ENCODE measurements at places on chromosomes 7 and 10. TPM values are rescaled to one million over a fixed set of nuclear protein-coding genes. Genes with fewer than 3 reads are reported as not detected.

- DNase-seq: no peak
Measured at GRCh38 chr10:87523731-87524130, 19.0 kb downstream of the MINPP1 start.

DNA sequence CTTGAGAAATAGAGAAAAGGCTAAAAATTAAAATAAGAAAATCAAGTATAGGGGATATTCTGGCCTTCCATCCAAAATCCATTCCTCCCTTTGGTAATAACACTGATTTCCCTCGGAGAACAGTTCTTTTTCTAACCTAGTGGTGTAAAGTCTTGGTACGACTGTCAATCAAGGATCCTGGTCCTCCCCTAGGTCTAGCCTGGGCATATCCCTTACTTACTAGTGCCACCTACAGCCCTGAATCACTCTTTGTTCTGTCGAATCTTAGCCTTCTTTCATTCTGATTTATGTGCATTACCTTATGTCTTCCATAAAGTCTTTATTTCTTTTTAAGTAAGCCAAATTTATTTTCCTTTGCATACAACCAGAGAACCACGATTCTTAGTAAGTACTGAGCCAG lies 298.7 kb upstream of the LRRTM3 start:
- peak; percentile 1 for DNase-seq

- no peak for DNase-seq
Measured at GRCh38 chr10:131580674-131581073, 269.2 kb upstream of the TCERG1L start.

DNA sequence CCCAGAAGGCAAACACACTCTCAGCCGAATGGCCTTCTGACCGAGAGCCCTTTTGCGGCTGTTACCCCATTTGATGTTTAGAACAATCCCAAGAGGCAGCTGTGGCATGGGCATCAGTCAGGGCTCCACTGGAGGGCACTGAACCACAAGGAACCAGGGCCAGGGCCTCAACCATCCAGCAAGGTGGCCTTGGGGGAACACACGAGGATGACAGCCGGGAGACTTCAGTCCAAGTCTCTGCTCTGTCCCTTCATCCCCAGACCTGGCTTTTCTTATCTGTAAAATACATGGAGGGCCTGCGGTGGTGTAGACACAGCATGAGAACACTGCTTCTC lies 63.6 kb upstream of the INSIG1 start:
- DNase-seq: no peak

- DNase-seq: peak; percentile 6
Measured at GRCh38 chr7:22677680-22678079, 49.3 kb upstream of the IL6 start.

ZNF488 gene
- 0.30 TPM for total RNA-seq

DNA sequence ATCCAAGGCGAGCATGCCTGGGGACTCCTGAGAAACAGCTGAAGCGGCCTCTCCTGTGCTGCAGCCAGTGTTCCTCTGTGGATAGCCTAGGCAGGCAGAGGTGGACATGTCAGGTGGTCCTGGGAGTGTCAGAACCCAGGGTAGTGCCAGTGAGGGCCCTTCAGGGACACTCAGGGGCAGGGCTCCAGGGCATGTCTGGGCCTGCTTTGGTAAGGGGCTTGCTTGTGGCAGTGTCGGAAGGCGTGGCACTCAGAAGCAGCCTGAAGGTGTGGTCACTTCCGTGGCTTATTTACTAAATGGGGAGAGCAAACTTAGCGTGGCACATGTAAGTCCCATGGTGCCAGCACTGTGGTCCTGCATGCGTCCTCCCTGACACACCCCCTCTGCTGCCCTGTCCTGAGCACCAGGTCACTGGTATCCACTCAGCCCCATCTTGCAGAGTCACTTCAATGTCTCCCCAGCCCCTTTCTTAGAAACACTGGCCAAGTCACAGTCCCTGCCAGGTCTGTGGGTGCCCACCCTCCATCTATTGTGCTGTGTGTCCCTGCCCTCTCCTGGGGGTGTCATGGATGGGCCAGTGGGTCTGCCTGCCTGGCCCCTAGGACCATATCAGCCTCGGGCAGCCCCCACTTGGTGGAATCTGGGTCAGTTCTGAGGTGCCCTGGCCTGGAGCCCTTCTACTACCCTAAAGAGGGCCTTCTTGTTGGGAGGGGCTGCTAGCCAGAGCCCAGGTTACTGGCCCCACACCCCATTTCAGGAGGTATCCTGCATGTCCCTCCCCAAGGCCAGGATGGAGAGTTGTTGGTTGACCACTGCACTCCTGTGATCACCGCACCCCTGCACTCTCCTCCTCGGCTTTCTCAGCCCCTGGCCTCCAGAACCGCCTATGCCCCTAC lies 6.4 kb downstream of the ZMIZ2 start:
- DNase-seq: no peak

DNA sequence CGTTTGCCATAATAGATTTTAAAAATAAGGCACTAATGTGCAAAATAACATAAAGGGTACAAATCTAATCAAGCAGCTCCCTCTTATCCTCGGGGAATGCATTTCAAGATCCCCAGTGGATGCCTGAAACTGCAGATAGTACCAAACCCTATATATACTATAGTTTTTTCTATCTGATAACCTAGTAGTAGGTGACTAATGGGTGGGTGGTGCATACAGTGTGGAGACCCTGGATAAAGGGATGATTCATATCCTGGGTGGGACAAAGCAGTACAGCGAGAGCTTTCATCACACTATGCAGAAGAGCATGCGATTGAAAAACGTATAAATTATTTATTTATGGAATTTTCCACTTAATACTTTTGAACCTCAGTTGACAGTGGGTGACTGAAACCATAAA lies 464.5 kb downstream of the GRID1 start:
- no peak for DNase-seq

- no peak for DNase-seq
Measured at GRCh38 chr7:121005996-121006584, 17.6 kb downstream of the CPED1 start.

DNA sequence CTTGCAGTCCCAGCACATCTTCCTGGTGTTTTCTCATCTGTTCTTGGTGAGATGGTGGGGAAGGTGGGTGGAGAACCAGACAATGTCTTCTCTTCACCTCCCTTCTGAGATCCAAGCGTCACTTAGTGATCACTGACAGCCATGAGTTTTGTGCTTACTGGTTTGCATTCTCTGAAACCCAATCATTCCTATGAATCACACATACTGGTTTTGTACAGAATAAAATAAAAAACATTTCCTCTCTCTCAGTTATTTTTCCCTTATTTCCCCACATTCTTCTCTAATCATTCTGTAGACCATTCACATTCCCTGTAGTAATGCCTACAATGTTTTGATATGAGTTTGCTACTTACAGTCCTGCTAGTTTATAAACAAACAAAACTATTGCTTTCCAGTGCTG lies 143.8 kb upstream of the SLC13A1 start:
- DNase-seq: no peak

PCLO gene
- 3.0 TPM for total RNA-seq

GRCh38 chr7:55071411-55072175 lies 52.8 kb downstream of the EGFR start:
- DNase-seq: no peak

Data from OCI-LY7 (cell line).